Common myeloid progenitor, CD34-positive (primary cell): ENCODE measurements at places on chromosomes 12 and 14.

- no peaks in the 10 kb centered on the region for H3K4me1 ChIP-seq
- H3K27me3 ChIP-seq, result peaks cover 2% of the 10 kb centered on the region
- no peak overlapping the region for H3K27ac ChIP-seq
- peak; percentile 13 for DNase-seq
- no peaks in the 10 kb centered on the region for H3K36me3 ChIP-seq
These were observed 160.2 kb downstream of the RIMBP2 start for GRCh38 chr12:130555628-130556485.

GRCh38 chr14:93870377-93870776 is 56.8 kb upstream of the FAM181A start:
- no peaks in the 10 kb centered on the region for H3K27me3 ChIP-seq
- no peaks in the 10 kb centered on the region for H3K36me3 ChIP-seq
- H3K27ac ChIP-seq, result no peak overlapping the region
- DNase-seq, result no peak
- H3K4me1 ChIP-seq, result no peaks in the 10 kb centered on the region

DNA sequence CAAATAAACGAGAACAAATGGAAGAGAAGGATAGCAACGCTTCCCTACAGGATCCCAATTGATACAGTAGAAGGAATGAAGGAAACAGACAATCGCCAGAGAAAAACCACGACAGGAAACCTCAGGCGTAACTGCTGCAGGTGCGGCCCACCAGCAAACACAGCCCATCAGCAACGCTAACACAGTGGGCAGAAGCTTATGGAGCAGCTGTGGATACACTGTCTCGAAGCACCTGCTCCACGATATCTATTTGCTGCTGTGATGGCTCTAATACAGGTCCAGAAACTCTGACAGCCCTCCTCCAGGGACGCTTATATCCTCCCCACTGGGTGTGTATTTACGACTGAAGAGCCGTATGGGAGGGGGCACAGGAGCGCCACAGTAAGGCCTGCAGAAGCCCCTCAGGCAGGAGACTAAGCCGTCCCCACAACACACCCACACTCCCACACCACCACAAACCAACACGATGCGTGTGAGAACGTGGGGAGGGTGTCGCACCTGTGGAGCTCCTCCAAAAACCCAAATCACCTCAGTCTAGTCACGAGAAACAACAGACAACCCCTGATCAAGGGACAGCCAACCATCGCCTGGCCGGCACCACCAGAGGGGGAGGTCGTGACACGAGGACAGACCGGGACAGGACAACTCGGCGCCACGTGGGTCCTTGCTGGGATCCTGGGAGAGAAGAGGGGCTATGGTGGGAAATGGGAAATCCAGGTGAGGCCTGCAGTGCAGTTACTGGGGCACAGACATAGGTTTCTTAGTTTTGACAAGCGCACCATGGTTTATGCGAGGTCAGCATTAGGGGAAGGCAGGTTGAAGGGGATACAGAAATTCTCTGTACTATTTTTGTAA is 24.0 kb downstream of the POLE start:
- H3K4me3 ChIP-seq, result no peak overlapping the region
- H3K4me1 ChIP-seq, result peaks cover 71% of the 10 kb centered on the region
- no peaks in the 10 kb centered on the region for H3K27me3 ChIP-seq

DNA sequence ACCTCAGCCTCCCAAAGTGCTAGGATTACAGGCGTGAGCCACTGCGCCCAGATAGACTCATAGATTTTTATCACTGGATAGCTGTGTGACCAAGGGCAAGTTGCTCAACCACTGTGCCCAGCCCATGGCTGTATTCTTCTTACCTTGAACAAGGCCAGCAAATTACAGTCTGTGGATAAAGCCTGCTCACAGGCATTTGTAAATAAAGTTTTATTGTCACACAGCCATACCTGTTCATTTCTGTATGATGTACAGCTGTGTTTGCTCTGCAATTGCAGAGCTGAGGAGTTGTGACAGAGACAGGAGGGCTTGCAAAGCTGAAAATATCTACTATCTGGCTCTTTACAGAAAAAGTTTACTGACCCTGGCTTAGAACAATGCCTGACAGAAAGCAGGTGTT is 35.2 kb upstream of the LHX5 start:
- DNase-seq, result no peak
- no peaks in the 10 kb centered on the region for H3K36me3 ChIP-seq
- H3K4me3 ChIP-seq, result no peak overlapping the region
- no peaks in the 10 kb centered on the region for H3K4me1 ChIP-seq

- peak; percentile 94 for DNase-seq
- H3K4me1 ChIP-seq, result peaks cover 13% of the 10 kb centered on the region
- peaks cover 18% of the 10 kb centered on the region for H3K27me3 ChIP-seq
- H3K27ac ChIP-seq, result no peak overlapping the region
These were observed 5.6 kb upstream of the LBHD2 start for GRCh38 chr14:103078420-103078749.

DNA sequence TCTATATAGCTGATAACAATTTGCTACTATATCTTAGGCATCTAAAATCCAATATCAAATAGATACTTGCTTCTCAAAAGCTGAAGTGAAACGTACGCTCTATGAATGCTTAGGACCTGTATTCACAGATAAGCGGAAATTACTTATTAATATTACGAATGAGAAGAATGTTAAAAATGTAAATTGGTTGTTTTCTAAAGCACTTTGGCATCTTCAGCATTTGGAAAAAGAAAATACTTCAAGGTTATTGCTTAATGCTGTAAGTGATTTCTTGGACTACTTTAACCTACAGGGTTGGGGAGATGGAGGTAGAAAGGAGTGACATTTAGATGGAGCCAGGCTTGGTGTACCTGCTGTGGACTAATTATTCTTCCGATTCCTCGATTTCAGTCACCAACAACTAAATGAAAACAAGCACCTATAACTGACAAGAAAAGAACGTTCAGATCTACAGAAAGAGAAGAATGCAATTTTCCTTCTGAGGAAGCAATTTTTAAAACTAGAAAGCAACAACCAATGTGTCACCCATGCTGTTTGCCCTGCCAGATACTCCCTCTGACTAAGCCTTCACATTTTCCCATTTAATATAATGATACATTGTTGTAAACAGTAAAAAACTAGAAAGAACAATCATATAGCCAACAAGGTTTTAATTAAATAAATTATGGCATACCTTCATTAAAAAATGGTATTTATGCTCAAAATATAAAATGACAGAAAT is 49.3 kb downstream of the SLC25A21 start:
- H3K4me3 ChIP-seq, result no peak overlapping the region
- H3K27me3 ChIP-seq, result no peaks in the 10 kb centered on the region
- H3K36me3 ChIP-seq, result no peaks in the 10 kb centered on the region
- DNase-seq, result no peak

DNA sequence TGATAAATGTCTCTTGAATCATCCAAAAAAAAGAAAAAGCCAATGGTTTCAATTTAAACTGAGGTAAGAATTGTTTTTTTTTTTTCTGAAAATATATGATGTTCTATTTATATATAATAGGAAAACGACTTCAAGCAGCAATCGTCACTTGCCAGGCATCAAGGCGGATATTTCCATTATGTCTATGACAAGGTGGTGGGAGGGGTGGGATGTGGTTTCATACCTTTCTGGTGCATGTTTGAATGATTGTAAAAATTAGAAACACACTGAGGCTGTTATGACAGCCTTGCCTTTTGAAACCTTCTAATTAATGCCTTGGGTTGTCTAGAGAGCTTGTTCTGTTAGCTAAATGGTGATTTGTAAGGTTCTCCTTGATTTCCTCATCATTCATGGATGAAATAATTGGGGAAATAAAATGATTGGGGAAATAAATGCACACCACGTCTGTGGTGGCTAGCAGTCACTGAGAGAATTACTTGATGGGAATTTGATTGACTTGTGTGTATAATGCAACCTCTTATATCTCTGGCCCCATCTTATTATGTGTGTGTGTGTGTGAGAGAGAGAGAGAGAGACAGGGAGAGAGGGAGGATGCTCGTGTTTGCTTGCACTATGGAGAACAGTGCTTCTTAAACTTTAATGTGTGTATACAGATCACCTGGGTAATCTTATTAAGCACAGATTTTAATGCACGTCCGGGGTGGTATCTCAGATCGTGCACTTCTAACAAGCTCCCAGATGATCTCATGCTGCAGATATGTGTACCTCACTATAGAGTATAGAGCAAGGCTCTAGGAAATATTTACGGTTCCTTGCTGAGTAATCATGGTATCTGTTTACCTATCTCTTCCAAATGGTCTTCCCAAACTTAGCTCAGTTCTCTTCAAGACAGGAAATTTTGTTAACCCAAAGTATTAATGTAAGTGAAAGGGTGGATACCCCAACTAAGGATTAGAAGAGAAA is 502.6 kb downstream of the DIO2 start:
- H3K4me1 ChIP-seq, result no peaks in the 10 kb centered on the region
- no peaks in the 10 kb centered on the region for H3K36me3 ChIP-seq
- no peak overlapping the region for H3K27ac ChIP-seq
- H3K27me3 ChIP-seq, result no peaks in the 10 kb centered on the region

GRCh38 chr12:67578976-67579661 is 69.4 kb upstream of the DYRK2 start:
- peaks cover 15% of the 10 kb centered on the region for H3K4me1 ChIP-seq
- H3K27me3 ChIP-seq, result no peaks in the 10 kb centered on the region
- H3K27ac ChIP-seq, result no peak overlapping the region
- no peak overlapping the region for H3K4me3 ChIP-seq

DNA sequence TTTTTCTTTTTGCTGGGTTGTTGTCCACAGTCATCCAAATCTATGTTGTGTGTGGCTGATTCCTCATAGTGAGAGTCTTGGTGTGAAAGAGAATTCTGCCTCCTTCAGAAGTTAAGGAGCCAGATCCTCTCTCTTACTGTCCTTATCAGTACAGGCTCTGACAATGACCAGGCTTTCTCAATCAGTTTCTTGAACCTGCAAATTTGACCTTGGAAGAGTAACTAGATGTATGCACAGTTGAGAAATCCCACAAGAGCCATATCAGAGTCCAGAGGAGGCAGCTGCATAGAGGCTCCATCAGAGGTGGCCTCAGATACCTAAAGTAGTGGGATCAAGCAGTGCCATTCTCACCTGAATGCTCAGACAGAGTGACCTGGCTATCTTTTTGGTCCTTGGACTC is 5.5 kb upstream of the GALC start:
- no peak overlapping the region for H3K4me3 ChIP-seq
- no peak overlapping the region for H3K27ac ChIP-seq
- DNase-seq, result no peak
- no peaks in the 10 kb centered on the region for H3K27me3 ChIP-seq
- peaks cover 71% of the 10 kb centered on the region for H3K4me1 ChIP-seq

DNA sequence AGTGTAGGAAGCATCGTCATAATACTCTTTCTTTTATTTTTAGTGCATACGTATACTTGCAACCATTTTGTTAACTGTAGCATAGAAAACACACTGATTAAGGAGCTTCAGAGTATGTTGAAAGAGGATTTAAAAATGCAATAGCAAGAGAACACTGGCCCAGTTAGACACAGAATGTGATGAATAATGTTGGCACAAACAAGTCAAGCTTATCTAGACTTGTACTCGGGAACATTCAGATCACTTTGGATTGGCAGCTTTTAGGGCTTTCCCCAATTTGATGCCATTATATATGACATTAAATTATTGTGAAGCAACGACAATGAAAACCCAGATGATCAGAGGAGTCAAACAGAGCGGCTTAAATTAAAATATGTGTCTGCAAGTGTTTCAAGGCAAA is 468.1 kb downstream of the PRKD1 start:
- H3K36me3 ChIP-seq, result no peaks in the 10 kb centered on the region
- no peak overlapping the region for H3K4me3 ChIP-seq
- no peak overlapping the region for H3K27ac ChIP-seq

- no peaks in the 10 kb centered on the region for H3K4me1 ChIP-seq
- H3K27ac ChIP-seq, result no peak overlapping the region
- H3K36me3 ChIP-seq, result no peaks in the 10 kb centered on the region
- H3K27me3 ChIP-seq, result no peaks in the 10 kb centered on the region
- H3K4me3 ChIP-seq, result no peak overlapping the region
These were observed 111.9 kb downstream of the LRRK2 start for GRCh38 chr12:40336573-40337199.

GRCh38 chr12:40692765-40693206 is 547 bp downstream of the CNTN1 start:
- no peak overlapping the region for H3K27ac ChIP-seq
- no peak for DNase-seq
- H3K4me1 ChIP-seq, result no peaks in the 10 kb centered on the region
- H3K36me3 ChIP-seq, result no peaks in the 10 kb centered on the region
- H3K27me3 ChIP-seq, result peaks cover 16% of the 10 kb centered on the region

- H3K27ac ChIP-seq, result no peak overlapping the region
- H3K36me3 ChIP-seq, result no peaks in the 10 kb centered on the region
- H3K4me3 ChIP-seq, result no peak overlapping the region
- H3K27me3 ChIP-seq, result no peaks in the 10 kb centered on the region
- DNase-seq, result peak; percentile 77
These were observed 69.7 kb downstream of the SVOP start for GRCh38 chr12:108950991-108951739.

DNA sequence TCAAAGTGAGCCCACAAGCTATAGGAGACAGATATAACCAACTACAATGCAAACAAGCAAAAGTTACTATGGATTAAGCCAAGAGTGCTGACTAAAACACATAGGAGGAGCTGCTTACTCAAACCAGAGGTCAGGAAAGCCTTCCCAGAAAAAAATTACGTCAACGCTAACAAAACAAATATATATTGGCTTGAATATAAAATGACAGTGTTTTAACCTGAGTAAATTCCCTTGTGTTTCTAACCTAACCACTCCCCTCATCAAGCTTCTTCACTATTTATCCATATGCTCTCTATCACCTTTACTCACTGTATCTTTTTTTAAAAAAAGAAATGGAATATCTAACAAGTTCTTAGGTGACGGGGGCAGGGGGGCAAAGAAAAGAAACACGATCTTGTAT is 115.9 kb downstream of the MED13L start:
- no peaks in the 10 kb centered on the region for H3K27me3 ChIP-seq
- H3K36me3 ChIP-seq, result no peaks in the 10 kb centered on the region
- no peak overlapping the region for H3K4me3 ChIP-seq
- no peak overlapping the region for H3K27ac ChIP-seq
- no peak for DNase-seq

DNA sequence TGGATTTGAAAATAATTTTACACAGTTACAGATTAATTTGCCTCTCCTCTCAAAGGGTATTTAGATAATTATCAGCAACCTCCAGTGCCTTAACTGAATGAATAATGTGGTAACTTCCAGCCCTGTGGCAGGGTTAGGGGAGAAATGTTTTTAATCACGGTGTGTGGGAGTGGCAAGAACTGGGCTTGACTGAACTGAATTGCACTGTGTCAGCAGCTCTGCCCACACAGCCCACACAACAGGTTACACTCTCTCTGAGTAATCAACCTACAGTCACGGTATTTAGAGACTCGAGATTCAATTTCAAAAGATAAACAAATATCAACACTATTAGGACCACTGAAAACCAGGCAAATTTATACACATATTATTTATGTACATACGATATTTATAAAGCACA is 198.5 kb downstream of the KCNC2 start:
- no peaks in the 10 kb centered on the region for H3K36me3 ChIP-seq

DNA sequence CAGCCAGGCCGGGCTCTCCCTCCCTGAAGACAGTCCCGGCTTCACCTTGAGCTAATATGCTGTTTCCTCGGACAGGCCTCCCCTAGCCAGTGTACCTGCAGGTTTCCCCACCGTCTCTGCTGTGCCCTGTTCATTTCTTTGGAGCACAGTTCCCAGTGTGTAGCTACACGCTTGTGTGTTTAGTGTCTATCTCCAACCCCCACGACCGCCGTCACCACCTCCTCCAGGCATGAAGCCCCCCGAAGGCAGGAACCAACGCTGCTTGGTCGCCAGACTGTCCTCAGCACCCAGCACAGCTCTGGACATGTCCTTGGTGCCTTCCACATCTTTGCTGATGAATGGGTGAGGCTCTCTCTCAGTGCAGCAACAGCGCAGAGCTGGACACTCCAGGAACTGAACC is 26.2 kb upstream of the PLEKHG6 start:
- H3K4me3 ChIP-seq, result no peak overlapping the region
- H3K4me1 ChIP-seq, result peaks cover 10% of the 10 kb centered on the region
- no peaks in the 10 kb centered on the region for H3K27me3 ChIP-seq
- H3K36me3 ChIP-seq, result no peaks in the 10 kb centered on the region
- no peak overlapping the region for H3K27ac ChIP-seq
